ENCODE measurements at places on chromosomes 6 and 20.

- H3K36me3 ChIP-seq, result no peaks in the 10 kb centered on the region
- no peaks in the 10 kb centered on the region for H3K4me1 ChIP-seq
- no peak for DNase-seq
- H3K27me3 ChIP-seq, result no peaks in the 10 kb centered on the region
- H3K4me3 ChIP-seq, result no peak overlapping the region
- H3K27ac ChIP-seq, result no peak overlapping the region
Measured at GRCh38 chr6:111204305-111204704, 117.0 kb downstream of the SLC16A10 start.

DNA sequence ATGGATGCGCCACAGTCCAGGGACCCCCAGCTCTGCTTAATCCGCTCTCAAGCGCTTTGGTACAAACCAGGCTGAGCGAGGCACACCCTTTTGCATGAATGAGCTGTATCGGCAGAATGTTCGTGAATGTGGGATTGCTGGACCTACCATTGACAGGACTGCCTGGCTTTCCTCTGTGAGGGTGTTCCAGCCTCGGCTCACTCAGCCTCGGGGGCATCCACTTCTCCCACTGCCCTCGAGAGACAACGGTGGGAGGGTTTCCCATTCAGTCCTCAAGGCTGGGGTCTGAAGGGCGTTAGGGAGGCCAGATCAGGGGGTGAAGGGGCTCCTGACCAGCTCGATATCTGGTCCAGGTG is 17.4 kb downstream of the MDFI start:
- no peak overlapping the region for H3K27ac ChIP-seq
- H3K27me3 ChIP-seq, result peaks cover 57% of the 10 kb centered on the region
- H3K4me1 ChIP-seq, result no peaks in the 10 kb centered on the region
- H3K36me3 ChIP-seq, result no peaks in the 10 kb centered on the region

GRCh38 chr6:24194978-24195700 is 69.1 kb downstream of the NRSN1 start:
- no peak for DNase-seq
- no peaks in the 10 kb centered on the region for H3K36me3 ChIP-seq

GRCh38 chr20:877814-878213 is 38.3 kb downstream of the ANGPT4 start:
- no peaks in the 10 kb centered on the region for H3K4me1 ChIP-seq
- no peaks in the 10 kb centered on the region for H3K36me3 ChIP-seq
- no peak overlapping the region for H3K27ac ChIP-seq
- no peak overlapping the region for H3K4me3 ChIP-seq
- no peak for DNase-seq

DNA sequence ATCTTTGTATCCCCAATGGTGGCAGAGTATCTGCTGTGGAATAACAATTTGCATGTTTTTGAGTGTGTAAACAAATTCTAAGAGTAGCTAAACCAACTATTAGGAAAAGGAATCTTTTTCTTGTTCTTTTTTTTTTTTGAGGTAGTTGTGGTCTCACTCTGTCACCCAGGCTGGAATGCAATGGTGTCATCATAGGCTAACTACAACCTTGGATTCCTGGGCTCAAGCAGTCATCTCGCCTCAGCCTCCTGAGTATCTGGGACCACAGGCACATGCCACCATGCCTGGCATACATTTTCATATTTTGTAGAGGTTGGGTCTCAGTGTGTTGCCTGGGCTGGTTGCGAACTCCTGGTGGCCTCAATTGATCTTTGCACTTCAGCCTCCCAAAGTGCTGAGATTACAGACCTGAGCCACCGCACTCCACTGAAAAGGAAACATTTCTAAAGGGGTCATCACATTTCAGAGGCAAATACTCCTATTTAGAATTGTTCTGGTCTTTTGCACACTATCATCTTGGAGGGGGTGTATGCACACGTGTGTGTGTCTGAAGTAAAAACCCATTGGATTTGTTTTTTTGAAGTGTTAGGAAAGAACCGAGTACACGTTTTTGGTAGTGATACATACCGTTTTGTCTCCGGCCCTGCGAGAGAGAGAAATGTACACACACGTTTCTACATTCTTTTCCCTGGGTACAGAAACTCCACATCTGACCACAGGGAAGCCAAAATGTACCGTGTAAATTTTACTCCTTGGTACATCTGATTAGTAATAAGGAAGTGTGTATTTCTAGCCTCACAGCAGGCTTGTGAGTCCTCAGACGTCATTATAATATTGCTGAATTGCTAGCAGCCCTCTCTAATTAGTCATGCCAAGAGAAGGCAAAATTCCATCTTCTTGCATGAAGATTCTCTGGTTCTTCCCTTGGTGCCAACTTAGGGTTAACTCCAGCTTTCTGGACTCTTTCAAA is 183.6 kb downstream of the JARID2 start:
- H3K27me3 ChIP-seq, result no peaks in the 10 kb centered on the region
- no peak for DNase-seq
- H3K4me1 ChIP-seq, result peaks cover 98% of the 10 kb centered on the region
- no peak overlapping the region for H3K4me3 ChIP-seq
- H3K27ac ChIP-seq, result no peak overlapping the region
- no peaks in the 10 kb centered on the region for H3K36me3 ChIP-seq

Measured in spleen (tissue), 13 donors.